Hematopoietic multipotent progenitor cell treated with erythropoietin and hydrocortisone succinate and interleukin-3 and kit ligand, for 8 days (in vitro differentiated cells): ENCODE measurements at places on chromosomes 5 and 9.

DNA sequence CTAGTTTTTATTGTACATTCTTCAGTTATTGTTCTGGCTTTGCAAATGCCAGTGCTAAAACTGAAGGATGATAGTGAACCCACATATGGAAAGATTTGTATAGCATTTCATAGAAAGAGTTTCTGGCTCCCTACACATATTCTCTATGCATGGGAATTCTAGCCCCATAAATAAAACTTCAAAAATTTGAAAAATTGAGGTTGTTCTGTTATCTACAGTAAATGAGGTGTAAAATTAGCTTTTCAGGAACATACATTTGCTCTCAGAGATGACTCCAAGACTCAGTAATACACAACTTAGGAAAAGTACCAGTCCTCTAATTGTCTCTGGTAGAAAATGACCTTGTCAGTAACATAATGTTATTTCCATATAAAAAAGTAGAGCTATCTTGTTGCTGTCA lies 80.2 kb upstream of the DPYSL3 start:
- DNase-seq: no peak

DNA sequence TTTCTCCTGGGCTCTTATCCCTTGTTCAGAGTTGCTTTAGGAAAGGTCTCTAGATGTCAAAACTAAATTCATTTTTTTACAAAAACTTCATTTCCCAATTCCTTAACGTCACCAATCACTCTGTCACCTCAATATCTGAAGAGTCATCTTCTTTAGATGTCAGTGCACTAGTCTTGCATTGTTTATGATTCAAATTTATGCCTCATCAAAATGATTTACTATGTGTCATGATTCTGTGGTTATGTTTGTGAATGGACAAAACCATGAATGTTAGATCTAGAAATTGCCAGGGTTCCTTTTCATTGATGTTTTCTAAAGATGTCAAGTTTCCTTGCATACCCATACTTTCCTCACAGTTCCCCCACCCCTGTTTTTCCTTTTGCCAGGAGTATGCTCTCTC lies 21.5 kb downstream of the CWC27 start:
- DNase-seq: no peak

- peak; percentile 99 for DNase-seq
Observed at GRCh38 chr5:44808435-44809214, at the start of gene MRPS30. MRPS30 (plus strand) TSS chr5:44808947; CDS start chr5:44808963, 16 bp downstream.

DNA sequence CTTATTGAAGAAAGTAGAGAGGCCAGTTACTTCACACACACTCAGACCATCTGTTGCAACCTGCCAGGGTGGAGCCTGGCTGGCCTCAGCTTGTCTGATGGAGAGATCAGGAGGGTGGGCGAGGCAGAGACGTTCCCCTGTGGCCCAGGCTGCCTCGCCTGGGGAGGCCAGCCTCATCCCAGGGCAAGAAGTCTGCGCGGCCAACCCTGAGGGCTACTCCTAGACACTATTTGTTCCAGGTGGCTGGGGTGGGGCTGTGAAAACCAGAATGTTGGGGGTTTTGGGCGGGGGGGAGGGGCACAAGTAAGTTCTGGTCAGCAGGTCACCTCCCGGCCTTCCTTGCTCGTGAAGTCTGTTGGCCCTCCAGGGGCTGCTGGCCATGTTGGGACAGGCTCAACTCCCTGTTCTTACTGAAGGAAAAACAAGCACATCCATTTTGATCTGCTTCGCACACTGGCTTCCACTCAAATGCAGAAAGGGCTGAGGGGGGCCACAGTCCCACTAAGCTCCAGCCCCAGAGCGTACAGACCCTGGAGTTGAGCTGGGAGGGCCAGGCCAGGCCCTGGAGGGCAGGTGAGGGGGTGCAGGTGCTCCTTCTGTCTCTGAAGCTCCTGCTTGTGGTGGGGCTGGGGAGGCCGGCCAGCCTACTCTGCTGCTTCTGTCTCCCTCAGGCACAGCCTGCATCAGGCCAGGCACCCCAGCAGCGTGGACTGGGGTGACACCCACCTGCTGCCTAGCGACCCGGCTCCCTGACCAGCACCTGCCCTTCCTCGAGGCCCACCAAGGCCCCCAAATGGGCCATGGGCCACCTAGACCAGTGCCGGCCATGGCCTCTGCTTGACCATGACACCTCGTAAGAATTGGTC lies 46.6 kb downstream of the SECISBP2 start:
- DNase-seq: peak; percentile 24

DNA sequence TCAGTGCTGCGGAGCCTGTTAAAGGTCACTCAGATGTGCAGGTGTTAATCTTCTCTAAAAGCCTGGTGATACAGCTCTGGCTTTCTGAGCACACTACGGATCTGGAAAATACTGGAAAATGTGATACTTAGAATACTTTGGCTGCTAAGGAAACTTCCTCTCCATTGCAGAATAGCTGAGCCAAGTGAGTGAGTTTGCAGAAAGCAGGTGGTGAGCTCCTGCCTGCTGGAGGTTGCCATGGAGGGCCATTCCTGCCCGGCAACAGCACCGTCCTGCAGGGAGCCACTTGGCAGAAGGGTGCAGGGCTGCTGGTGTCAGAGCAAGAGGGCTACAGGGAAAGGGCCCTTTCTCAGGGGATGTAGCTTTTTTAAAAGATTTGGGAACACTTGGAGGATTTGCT lies 40.7 kb downstream of the SECISBP2 start:
- no peak for DNase-seq

- DNase-seq: no peak
Observed at GRCh38 chr9:12930906-12931305, 156.1 kb downstream of the LURAP1L start.

- DNase-seq: no peak
Observed at GRCh38 chr9:76999261-76999660, 20.2 kb upstream of the FOXB2 start.

- peak; percentile 52 for DNase-seq
Observed at GRCh38 chr5:137075163-137075970, 423.8 kb downstream of the SPOCK1 start.

DNA sequence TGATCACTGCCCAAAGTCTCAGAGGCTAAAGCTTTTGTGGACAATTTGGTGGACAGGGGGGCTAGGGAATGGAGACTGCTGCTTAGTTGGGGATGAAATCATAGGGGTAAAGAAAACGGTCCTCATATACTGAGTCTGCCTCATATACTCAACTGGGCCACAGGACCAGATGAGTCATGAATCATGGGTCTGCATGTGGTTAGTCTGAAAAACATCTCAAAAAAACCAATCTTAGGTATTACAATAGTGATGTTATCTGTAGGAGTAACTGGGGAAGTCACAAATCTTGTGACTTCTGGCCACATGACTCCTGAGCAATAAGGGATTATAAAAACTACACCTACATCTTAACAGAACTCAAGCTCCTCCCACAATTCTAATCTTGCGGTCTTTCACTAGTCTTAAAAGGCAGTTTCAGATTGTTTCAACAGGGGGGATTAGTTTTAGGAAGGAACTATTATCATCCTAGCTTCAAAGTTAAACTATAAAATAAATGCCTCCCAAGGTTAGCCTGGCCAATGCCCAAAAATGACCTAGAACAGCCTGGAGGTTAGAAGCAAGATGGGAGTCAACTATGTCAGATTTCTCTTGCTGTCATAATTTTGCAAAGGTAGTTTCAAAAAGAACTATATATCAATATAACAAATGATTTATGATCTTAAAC lies 17.5 kb downstream of the TMEM161B start:
- DNase-seq: peak; percentile 26

- DNase-seq: no peak
Observed at GRCh38 chr5:172444110-172444510, 10.2 kb downstream of the SH3PXD2B start.

GRCh38 chr5:110824936-110825441 lies 86.2 kb downstream of the SLC25A46 start:
- DNase-seq: no peak

- DNase-seq: no peak
Observed at GRCh38 chr5:158873104-158873503, 226.6 kb downstream of the EBF1 start.

DNA sequence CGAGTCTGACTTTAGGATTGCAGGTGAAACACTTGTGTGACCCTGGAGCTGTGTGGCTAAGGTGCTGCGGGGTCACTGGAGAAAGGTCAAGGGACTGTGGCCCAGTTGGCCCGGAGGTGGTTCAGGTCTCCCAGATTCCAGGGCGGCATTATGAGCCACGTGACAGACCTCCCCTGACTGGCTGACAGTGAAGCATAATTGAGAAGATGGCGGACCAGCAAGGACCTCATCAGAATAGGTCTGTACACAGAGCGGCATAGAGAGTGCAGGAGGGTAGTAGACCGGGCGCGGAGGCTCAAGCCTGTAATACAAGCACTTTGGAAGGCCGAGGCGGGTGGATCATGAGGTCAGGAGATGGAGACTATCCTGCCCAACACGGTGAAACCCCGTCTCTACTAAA lies 815 bp upstream of the ODF2 start:
- no peak for DNase-seq

- no peak for DNase-seq
Observed at GRCh38 chr5:59193616-59194319, 610.9 kb downstream of the RAB3C start.

DNA sequence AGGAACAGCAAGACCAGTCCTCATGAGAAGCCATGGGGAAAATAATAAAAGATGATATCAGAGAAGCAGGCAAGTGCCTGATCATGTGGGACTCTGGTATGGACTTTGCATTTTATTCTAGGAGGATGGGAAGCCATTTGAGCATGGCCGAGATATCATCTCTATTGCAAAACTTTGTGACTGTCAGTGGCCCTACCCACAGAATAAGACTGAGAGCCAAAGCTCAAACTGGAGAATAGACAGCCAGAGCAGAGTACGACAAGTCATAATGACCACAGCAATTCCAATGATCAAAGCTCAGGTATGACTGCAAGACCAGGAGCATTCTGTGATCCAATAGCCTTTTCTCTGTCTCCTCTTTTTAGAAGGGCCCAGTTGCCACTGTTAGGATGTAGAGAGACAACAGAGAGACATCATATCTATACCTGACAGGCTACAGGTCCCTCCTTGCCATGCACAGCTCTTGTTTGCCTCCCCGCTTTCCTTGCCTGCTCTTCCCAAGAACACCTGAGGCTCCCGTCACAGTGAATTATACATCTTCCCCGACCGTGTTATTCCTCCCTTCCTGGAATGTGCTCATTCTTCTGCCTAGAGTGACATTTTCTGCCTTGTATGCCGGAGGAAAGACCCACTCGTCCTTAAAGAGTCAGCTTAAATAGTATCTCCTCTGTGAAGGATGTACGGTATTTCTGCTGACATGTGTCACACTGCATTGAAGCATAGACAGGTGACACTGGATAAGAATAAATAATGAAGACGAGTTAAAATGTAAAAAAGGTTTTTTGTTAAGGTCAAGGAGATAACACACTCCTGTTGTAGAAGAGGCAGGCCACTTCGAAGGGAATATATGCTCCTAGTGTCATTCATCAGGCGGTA lies 248.7 kb upstream of the MAP3K1 start:
- DNase-seq: no peak

GRCh38 chr9:76571288-76571687 lies 112.3 kb downstream of the GCNT1 start:
- DNase-seq: peak; percentile 45

DNA sequence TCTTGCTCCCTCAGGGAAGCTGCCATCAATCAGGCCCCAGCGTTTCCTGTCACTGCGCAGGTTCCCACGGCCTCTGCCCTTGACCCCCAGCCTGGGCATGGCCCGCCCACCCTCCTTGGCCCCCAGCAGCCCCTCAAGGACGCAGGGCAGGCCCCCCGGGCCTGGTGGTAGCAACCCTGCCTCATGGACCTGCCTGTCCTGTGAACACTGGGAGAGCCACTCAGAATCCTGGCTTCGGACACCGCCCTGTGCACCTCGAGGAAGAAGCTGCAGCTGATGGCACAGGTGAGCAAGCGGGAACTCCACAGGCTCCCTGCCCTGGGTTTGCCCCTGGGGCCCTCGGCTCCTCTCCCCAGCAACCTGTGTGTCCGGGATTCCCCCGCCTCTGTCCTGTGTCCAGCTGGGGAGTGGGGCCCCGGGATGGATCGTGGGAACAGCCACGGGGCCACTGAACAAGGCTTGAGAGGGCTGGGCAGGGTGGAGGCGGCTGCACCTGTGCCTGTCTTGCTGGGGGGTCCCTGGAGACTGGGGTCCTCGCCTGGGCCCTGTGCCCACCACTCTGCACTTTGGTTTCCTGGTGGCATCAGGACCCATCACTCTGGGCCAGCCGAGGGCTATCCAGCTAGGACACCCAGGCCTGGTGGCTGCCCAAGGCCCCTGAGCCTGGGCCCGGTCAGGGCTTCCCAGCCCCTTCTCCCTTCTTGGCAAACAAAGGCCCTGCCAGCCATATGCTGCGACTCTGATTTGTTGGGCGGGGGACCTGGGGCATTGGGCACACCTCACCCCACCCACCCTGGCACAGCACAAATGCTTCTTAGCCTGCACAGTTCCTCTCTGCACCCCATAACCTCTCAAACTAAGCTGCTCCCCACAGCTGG lies 33.5 kb upstream of the EGFL7 start:
- DNase-seq: no peak

- DNase-seq: no peak
Observed at GRCh38 chr5:37323607-37324006, 47.3 kb downstream of the NUP155 start.

DNA sequence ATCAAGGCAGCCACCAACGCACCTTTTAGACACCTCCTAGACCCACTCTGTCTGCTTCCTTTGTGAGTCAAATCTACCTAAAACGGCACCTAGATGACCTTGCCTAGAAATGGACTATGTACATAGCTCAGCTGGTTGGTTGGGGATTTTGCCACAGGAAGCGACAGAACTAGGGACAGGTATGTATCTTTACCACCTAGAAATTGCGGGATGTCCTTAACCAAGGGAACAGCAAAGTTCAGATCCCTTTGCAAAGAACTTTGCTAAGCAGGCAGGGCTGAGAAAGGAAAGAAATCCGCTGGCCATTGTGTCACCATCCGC lies 2.0 kb upstream of the ENC1 start:
- DNase-seq: no peak

DNA sequence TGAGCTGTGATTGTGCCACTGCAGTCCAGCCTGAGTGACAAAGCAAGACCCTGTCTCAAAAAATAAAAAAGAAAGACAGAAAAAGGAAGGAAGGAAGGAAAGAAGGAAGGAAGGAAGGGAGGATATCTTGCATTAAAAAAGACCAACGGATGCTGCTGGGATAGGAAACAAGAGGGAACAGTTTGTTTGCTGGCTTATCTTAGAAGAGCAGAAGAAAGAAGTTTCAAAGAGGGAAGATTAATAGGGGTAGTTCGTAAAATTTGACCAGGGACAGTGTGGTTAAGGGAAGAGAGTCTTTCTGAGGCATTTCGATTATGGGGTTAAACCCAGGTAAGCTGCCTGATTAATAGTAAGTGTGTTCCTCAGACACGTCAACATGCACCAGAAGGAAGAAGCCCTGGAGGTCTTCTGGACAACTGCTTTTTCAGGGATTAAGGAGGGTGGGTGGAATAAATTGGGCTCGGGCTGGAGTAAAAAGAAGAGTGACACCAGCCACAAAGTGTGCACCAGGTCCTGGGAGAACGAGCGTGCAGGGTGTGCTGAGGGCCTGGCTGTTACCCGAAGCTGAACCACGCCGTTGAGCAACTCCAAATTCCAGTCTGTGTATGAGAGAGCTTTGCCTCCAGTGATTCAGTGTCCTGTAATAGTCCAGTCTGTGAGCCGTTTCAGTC lies 24.8 kb downstream of the FYB1 start:
- DNase-seq: peak; percentile 64
